ENCODE measurements at places on chromosomes 2 and 18. TPM values are rescaled to one million over a fixed set of nuclear protein-coding genes. Genes with fewer than 3 reads are reported as not detected.

GRCh38 chr2:113692698-113693428 lies 63.6 kb downstream of the SLC35F5 start:
- DNase-seq = peak; percentile 34

- DNase-seq = no peak
These were observed 53.6 kb upstream of the LAPTM4A start for GRCh38 chr2:20104900-20105545.

DNA sequence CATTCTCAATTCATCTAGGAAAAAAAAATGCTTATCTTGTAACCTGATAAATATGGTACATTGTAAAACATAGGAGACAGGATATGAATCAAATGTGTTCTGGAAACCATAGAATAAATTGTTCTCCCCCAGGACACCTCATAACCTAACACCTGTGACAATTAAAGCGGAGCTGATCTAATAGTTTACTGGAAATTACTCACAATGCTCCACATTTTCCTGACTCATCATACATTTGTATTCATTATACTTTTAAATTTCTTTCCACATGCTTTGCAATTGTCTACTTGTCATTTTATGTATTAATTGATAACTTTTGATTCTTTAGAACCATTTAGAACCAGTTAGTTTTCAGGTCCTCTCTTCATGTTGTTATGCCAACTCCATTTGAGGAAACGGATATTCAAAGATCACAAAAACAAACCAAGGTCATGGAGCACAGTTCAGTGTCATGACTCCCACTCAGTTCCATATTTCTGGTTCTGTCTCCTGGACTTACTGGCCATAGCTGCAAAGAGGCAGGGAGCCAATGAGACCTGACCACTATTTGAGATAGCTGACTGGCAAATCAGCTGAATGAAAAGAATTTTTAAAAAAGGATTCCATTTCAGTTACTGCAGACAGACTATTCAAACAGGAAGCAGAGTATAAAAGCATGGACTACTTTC lies 128.5 kb downstream of the CALCRL start:
- no peak for DNase-seq

BOLL gene
- not detected for total RNA-seq

ARHGEF33 gene
- 0.22 TPM for total RNA-seq

COL3A1 gene
- 0.07 TPM for total RNA-seq

- no peak for DNase-seq
These were observed 60.5 kb upstream of the B3GNT7 start for GRCh38 chr2:231334981-231335380.

DNA sequence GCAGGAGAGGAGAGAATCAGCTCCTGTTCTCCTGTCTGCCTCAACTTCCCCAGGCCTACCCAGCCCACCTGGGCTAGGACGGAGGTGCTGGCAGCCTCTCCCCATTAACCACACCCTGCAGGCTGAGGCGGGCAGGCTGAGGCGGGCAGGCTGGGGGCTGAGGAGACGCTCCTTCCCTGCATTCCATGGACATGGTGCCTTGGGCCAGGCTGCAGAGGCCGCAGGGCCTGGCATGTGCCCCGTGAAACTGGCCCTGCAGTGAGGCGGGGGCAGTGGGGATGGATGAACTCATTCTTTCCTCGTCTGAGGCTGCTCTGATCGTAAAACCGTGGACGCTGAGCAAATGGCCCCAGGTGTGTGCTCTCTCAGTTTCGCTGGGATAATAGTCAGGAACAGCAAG lies 84.7 kb upstream of the LAPTM4A start:
- no peak for DNase-seq

GRCh38 chr2:224025874-224026273 lies 13.2 kb downstream of the SERPINE2 start:
- peak; percentile 46 for DNase-seq

DNA sequence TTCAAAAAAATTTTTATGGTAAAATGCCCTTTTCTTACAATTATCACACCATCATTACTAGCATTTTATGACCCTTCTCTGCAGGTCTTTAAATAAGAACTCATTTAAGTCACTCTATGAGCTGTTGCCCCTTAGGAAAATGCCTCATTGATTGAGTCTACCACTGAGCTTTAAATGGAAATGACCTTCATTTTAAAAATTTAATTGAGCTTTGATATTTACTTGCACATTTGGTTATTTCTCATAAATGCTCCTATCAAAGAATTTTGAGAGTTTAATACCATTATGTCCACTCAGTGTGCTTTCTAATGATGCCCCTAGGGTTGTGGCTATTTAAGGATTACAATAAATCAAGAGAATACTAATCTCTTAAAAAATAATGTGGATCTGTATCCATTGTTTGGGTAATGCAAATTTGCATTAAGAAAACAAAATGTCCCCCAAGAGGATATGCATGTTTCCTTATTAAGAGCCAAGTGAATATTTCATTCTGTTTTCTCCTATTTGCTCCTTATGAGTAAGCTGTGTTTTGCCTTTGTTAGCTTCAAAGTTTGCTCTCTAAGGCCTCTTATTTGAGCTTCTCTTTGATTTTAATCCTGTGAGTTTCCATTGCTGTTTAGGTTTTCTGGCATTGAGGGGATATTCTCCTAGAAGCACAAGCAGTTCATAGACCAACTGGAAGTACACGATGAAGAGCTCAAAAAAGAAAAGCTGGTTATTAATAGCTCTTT lies 69.8 kb downstream of the CERS6 start:
- no peak for DNase-seq

TMEM169 gene
- total RNA-seq = 0.63 TPM

CYBRD1 gene
- total RNA-seq = 0.95 TPM

KCNK3 gene
- total RNA-seq = not detected

Data from CD8-positive, alpha-beta memory T cell (primary cell).